ENCODE measurements at places on chromosomes 1 and 21.

DNA sequence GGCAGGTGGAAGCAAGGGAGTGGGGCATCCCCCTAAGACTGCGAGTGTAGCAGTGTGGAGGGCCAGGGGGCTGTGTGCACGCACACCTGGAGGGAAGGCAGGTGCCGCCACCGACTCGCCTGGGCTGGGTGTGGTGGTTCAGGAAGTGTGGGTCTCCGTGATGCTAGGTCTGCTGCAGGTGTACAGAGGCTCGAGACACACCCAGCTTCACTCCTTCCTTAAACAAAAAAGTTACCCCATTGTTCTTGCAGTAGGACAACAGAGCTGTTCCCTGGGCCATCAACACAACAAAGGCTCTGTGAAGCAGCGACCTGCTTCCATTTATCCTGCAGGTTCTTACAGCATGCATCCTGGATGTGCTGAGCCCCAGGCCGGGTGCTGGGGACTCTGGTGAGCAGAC, 100.4 kb upstream of the TMEM51 start:
- no peak for DNase-seq

DNA sequence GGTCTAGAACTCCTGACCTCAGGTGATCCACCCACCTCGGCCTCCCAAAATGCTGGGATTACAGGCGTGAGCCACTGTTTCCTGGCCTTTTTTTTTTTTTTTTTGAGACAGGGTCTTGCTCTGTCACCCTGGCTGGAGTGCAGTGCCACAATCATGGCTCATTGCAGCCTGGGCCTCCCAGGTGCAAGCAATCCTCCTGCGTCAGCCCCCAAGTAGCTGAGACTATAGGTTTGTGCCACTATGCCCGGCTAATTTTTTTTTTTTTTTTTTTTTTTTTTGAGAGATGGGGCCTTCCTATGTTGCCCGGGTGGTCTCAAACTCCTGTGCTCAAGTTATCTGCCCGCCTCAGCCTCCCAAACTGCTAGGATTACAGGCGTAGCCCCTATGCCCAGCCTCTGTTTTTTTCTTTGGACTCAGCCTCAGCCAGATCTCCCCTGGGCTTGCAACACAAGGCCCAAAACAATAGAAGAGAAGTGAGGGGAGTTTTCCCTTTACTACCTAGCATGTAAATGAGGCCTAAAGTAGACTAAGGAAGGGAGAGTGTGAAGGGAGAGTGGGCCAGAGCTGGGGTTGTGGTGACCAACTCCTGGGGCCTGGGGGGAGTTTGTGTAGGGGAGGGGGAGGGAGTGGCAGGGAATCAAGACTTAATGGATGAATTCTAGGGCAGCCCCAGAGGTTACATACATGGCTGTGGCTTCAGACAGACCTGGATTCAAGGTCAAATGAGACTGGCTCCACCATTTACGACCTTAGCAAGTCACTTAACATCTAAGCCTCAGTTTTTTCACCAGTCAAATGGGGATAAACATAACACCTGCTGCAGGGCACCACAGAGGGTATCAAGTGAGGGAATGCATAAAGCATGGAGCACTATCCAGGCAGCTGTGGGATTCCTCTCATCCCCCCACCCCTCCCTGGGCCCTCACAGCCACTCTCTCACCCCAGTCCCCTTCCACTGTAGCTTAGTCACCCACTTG, 1.6 kb upstream of the CD52 start:
- DNase-seq = no peak

DNA sequence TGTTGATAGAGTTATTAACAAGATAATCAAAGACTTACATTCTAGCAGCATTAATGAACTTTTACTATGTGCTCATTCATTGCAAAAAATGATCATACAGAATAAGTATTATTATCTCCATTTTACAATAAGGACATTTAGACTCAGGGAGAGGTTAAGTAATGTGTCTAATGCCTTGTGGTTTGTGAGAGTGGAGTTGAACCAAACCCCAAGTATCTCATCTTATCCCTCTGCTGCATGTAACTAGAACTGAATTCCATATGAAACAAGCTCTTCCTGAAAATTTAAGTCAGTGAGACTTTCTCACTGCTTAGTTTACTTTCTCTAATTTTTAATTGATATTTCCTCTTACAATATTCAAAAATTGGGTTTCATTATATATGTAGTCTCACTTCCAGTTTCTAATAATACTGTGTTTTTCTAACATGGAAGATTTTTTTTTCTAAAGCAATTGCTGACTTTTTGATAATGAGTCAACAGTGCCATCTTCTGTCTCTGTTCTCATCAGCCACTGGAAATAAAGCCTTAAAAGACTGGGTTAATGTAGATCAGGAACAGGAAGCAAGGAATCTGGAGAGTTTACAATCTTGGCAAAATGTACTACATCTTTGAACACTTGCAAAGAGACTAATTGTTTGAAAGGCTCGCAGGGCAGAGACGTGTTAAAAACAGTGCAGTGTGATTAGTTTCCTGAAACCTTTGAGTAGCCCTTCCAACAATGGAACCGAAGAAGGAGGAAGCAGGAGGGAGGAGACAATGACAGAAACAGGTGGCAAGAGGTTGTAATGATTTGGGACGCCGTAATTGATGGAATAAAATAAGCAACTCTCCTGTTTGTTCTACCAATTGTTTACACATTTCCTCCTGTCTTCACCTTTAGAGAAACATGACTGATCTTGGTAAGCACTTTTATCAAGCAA, 567.6 kb downstream of the MRPL39 start:
- no peak for DNase-seq

GRCh38 chr1:94522304-94522703, 19.3 kb downstream of the F3 start:
- no peak for DNase-seq

GRCh38 chr1:32989160-32990050, 24.8 kb upstream of the RNF19B start:
- no peak for DNase-seq

DNA sequence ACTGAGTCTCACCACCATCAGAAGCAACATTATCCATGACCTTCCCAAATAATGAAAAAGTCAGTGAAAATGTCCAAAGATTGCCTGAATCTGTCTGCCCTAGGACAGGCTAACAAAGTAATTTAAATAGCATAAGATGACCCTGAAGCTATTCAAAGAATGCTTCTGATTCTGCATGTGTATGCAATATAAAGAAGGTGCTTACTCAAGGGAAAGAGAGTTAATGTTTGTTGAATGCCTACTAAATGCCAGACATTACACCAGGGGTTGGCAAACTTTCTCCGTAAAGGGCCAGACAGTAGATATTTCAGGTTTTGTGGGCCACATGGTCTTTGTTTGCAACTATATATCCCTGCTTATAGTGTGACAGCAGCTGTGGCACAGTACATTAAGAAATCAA, 221.9 kb upstream of the DMRTA2 start:
- no peak for DNase-seq

DNA sequence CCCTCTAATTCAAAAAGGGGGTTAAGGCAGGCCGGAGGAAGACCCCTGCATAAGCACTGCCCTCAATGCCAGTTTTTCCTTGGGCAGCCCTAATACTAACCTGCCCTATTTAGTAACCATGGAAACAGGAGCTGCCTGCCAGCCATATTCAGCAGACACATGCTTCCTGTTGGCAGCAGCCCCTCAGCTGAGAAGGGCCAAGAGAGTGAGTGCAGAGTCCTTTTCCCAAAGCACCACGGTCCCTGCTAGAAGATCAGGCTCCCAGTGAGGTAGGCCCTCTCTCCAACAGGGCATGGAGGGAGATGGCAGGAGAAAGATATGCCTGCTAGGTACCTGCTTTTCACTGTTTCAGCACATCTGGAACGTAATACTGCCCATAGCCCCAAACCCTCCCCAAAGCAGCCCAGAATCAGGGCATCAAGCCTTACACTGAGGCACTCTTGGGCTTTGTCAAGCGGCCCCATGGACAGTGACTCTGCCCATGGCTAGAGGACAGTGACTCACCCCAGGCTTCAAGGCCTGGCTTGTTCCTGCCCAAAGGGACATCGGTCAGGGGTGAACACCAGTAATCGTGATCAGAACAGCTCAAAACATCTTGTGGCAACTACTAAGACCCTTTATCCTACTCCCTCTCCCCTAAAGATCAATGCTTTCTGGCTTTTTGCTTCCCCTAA, 64.5 kb downstream of the BCAR3 start:
- no peak for DNase-seq
